ENCODE measurements at places on chromosomes 5 and 9.

GRCh38 chr5:127673117-127673800, 24.4 kb downstream of the CTXN3 start:
- DNase-seq = no peak

- peak; percentile 45 for DNase-seq
Measured at GRCh38 chr5:173925449-173926071, 37.4 kb downstream of the CPEB4 start.

- DNase-seq = no peak
Measured at GRCh38 chr5:72453246-72453775, 53.9 kb downstream of the ZNF366 start.

GRCh38 chr5:38809388-38810359, 36.1 kb upstream of the OSMR start:
- DNase-seq = peak; percentile 12

DNA sequence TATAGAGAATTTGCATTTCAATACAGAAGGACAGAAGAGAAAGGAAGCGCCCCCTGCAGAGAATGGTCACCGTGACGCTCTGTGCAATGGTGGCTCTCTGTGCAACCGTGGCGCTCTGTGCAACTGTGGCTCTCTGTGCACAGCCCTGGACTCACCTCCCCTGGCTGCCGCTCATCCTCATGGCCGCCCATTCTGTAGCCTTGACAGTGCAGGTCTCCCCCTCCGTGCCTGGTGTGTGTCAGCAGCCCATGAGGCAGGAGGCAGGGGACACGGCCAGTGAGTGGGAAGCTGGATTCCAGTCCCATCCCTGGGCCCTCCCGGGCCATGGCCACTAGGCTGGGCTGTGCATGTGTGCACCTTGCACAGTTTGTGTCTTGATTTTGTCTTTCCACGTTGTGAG, 12.0 kb downstream of the EXOC3 start:
- DNase-seq = no peak

- no peak for DNase-seq
Measured at GRCh38 chr5:9468060-9468388, 77.9 kb downstream of the SEMA5A start.

GRCh38 chr9:129109952-129110739, 447 bp downstream of the CRAT start:
- DNase-seq = no peak

DNA sequence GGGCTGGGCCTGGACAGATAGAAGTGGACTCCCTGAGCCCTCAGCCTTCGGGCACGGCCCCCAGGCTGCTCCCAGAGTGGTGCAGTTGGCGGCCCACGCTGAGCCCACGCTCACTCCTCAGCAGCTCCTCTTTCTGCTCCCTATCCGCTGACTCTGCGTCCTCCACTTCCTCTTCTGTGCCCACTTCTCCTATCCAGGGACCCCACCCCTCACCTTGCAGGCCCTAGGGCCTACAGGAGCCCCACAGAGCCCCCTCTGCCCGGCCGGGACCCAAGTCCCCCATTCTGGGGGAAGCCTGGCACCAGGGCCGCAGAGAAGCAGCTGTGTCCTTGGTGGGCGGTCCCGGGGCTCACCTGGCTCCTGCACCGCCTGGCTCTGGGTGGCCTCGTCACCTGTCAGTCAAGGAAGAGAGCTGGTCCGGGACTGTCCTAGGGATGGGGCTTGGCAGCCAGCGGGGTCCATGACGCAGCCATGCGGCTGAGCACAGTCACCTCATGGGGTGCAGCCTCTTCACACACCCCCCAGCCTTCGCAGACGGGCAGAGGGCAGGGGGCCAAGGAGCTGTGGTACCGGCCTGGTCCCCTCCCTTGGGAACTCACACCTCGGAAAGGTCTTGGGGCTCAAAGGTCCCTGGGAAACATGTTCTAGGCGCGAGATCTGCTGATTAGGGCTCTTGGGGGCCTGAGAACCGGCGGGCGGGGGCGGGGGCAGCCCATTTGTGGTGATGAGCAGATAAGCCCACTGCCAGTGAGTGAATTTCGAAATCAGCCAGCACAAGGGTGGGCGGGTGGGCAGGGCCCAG, 5.4 kb upstream of the NRARP start:
- no peak for DNase-seq

DNA sequence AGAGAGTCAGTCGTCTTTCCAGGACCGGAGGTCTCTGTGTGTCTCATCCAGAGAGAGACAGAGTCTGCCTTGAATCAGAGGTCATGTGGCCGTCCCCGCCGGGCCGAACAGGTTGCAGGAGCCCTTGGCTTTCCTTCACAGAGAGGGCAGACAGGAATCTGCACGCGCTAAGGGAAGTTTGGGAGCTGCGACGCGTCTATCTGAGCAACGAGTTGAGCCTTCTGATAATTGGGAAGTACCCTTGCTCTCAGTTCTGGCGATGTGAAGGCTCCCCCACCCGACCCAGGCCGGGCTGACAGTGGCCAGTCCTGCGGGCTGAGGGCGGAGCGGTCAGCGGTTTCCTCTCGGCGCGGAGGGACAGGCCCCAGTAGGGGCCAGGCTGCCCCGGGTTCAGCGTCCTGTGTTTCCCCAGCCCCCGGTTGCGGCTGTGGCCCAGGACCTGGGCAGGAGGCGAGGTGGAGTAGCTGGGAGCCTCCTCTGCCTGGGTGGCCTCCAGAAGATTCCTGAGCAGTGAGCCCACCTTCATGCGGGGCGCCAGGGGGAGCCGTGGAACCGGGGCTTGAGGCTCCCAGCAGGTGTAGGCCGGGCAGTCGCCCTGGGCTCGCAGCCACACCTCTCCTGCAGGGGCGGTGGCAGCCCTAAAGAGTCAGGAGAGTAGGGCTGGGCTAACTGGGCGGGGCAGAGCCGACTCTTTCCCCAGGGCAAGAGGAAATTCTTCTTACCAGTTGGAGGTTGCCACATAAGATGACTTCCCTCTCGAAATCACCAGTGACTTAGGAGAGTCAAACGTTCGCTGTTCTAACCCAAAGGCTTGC, 13.9 kb downstream of the NR2F1 start:
- DNase-seq = no peak

GRCh38 chr5:84825606-84826005, 440.9 kb upstream of the EDIL3 start:
- no peak for DNase-seq

DNA sequence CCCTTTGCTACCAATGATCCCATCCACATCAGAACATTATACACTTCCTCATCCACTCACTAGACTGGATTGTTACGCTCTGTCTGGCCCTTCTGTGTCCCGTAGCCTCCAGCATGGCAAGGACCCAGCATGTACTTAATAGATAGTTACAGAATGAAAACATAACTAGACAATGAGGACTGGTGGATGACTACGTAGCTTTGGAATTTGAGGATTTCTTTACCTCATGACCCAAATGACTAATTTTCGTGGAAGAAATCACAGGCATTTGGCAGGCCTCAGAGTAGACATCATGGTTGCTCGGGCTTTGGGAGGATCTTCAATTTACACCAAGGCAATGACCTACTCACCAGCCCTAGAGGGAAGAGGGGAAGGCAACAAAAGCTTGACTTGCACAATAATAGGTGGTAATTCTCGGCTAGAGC, 299.8 kb downstream of the TLE1 start:
- no peak for DNase-seq

GRCh38 chr5:109756543-109757185, 66.9 kb downstream of the MAN2A1 start:
- no peak for DNase-seq

Measured in CD4-positive, alpha-beta T cell treated with Interleukin-6 at 100 ng/mL for 8 hours (primary cell).